ENCODE measurements at places on chromosomes 2 and 18. TPM values are rescaled to one million over a fixed set of nuclear protein-coding genes. Genes with fewer than 3 reads are reported as not detected.

NEMP2 gene
- total RNA-seq = 4.4 TPM

FKBP1B gene
- 10.3 TPM for total RNA-seq

CYP26B1 gene
- total RNA-seq = 0.52 TPM

MDH1B gene
- 3.2 TPM for total RNA-seq

ANKRD30BL gene
- not detected for total RNA-seq

ITGA4 gene
- 84.8 TPM for total RNA-seq

LPIN2 gene
- 17.8 TPM for total RNA-seq

MBD1 gene
- 62.3 TPM for total RNA-seq

ZNF385B gene
- not detected for total RNA-seq

GPR155 gene
- 1.7 TPM for total RNA-seq

RAB31 gene
- total RNA-seq = 28.8 TPM

RAX gene
- not detected for total RNA-seq

TLX2 gene
- total RNA-seq = 1.4 TPM

PSMA8 gene
- total RNA-seq = not detected

EN1 gene
- total RNA-seq = not detected

CAPN13 gene
- not detected for total RNA-seq

MTIF2 gene
- total RNA-seq = 40.6 TPM

PFN4 gene
- total RNA-seq = 0.43 TPM

TTR gene
- total RNA-seq = not detected

B3GNT2 gene
- 3.3 TPM for total RNA-seq

GPR39 gene
- total RNA-seq = 0.86 TPM

PXDN gene
- 73.5 TPM for total RNA-seq

AQP4 gene
- total RNA-seq = not detected

GALNT13 gene
- total RNA-seq = not detected

L3MBTL4 gene
- total RNA-seq = 0.16 TPM

GLB1L gene
- 18.6 TPM for total RNA-seq

TMEM247 gene
- not detected for total RNA-seq

ALPI gene
- not detected for total RNA-seq

GCA gene
- total RNA-seq = 1.7 TPM

NEB gene
- total RNA-seq = under 0.01 TPM

FOXD4L1 gene
- under 0.01 TPM for total RNA-seq

NGEF gene
- total RNA-seq = 11.2 TPM

NDUFV2 gene
- total RNA-seq = 68.9 TPM

SH3RF3 gene
- 1.9 TPM for total RNA-seq

ME2 gene
- total RNA-seq = 19.2 TPM

RGPD5 gene
- total RNA-seq = 18.8 TPM

CELF4 gene
- not detected for total RNA-seq

CROCC2 gene
- 0.26 TPM for total RNA-seq

XDH gene
- 0.17 TPM for total RNA-seq

OSR1 gene
- 9.7 TPM for total RNA-seq

UGT1A5 gene
- total RNA-seq = not detected

CCDC74B gene
- 10.6 TPM for total RNA-seq

SERPINB8 gene
- total RNA-seq = 5.8 TPM

UCN gene
- 0.16 TPM for total RNA-seq

ABCG5 gene
- not detected for total RNA-seq

TBR1 gene
- total RNA-seq = not detected

SLC9A2 gene
- total RNA-seq = not detected

TNFAIP6 gene
- total RNA-seq = 37.2 TPM

CDH20 gene
- total RNA-seq = not detected

POTEC gene
- total RNA-seq = not detected

SERPINB12 gene
- total RNA-seq = not detected

CREG2 gene
- total RNA-seq = 0.26 TPM

CHRNG gene
- total RNA-seq = not detected
